ENCODE measurements at places on chromosomes 3 and 15.

DNA sequence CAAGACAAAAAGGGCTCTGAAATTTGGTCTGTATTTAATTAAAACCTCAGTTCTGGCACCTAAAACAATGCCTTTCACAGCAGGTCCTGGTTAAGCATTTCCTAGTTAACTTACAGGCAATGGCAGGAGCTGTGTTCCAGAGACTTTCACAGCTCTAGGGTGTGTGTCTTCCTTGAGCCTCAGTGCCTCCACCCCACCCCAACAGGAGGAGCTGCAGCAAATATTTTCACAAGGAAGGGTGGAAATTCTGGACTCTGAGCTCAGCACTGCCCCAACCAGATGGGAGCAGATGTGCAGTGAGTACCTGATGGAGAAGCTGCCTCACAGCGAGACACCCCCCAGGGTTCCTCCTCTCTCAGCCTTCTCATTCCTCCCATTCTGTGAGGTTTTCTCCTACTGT is 106.3 kb upstream of the SPATA12 start:
- DNase-seq, result no peak

DNA sequence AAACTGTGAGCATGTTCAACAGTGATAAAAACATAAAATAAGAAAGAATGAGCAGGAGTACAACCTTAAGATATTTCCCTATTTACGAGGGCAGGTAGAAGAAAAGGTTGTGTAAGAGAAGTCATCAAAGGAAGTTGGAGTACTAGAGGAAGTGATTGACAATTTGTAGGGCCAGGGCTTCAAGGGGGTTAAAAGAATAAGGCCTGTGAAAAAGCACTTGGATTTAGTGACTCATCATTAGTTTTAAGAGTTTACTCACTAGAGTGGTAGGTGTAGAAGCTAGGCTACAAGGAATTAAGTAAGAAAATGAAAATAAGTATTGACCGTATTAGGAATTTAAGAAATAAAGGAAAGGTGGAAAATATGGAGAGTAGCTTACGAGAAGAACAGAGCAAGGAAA is 23.6 kb downstream of the KCNMB3 start:
- DNase-seq, result no peak

GRCh38 chr15:98051734-98052133 is 91.2 kb downstream of the ARRDC4 start:
- DNase-seq, result no peak

- no peak for DNase-seq
Observed at GRCh38 chr3:12073106-12073505, 68.9 kb downstream of the SYN2 start.

DNA sequence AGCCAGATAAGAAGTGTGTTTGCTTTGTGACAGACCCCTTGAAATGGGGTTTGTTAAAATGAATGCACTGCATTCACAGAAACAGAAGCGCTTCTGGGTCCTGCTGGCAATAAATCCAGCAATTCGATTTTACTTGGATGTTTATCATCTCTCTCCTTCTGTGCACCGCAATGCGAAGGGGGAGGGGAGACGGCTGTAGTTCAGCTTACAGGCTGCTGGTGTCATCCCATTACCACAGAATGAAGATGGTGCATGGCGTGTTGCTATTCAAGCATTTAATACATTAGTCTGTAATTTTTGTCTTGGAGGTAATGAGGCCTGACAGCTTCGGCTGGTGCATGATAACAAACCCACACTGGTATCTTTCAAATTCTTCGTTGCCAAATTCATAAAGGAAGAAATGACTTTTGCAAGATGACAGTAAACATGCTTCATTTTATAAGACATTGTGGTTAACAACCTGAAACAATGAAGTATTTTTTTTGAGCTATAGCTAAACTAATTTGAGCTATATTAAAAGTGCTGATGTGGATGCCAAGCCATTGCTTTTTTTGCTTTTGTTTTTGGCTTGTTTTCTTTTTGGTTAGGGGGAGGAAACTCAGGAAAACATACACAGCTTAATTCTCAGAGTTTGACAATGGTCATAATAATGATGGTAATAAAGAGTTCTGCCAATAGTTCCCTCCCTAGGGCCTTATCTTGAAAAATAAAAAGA is 418.3 kb downstream of the OTOL1 start:
- peak; percentile 65 for DNase-seq
